Left lung (tissue), 14 donors: ENCODE measurements at places on chromosomes 6 and 20. TPM values are rescaled to one million over a fixed set of nuclear protein-coding genes. Genes with fewer than 3 reads are reported as not detected.

DNA sequence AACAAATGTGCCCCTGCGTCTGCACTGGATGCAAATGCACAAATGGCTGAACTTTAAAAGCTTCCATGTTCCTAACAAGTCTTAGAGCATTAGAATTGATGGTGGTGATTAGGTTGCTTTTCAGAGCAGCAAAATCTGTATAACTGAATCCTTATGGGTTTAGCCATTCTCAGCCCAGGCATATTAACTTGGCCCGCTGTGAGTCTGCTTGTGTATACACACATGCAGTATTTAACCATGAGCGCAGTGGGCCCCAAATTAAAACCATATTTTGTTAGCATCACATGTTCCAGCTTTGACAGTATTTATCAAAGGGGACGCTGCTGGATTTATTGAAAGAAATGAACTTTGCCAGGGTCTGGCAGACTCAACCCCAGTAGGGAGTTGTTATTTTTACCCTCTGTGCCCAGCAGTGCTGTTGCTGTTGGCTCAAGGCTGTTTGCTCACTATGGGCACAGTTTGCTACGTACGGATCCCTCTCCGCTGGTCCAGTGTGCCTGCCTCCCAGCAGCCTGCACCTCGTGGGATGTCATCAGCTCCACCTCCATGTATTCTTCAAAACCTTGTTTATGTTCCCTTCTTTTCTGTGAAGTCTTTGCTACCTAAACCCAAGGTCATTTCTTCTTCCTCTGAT, 144.7 kb downstream of the QRSL1 start:
- no peak overlapping the region for H3K4me3 ChIP-seq
- no peak overlapping the region for H3K27ac ChIP-seq
- H3K4me1 ChIP-seq, result no peaks in the 10 kb centered on the region
- H3K36me3 ChIP-seq, result no peaks in the 10 kb centered on the region
- DNase-seq, result no peak

Gene CLPSL2
- total RNA-seq, result not detected

DNA sequence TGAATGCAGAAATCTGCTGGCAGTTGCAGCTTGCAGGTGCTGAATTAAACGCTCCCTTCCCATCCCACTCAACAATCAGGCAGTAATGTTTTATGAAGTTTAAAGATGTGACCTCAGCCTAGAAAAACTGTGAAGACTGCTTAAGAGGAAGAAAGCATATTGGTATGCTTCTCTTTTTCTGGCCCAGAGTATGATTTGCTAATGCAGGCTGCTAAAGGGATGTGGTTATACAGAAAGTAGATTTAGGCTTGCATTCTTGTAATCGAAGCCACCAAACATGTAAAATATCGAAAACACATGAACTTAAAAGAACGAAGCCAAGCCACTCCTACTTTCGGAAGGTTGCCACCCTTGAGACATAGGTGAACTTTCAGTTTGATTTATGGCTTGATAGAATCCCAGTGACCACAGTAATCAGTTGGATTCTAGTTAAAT, 40.7 kb downstream of the MAP3K5 start:
- H3K27me3 ChIP-seq, result no peaks in the 10 kb centered on the region
- no peak overlapping the region for H3K4me3 ChIP-seq
- no peaks in the 10 kb centered on the region for H3K36me3 ChIP-seq
- H3K27ac ChIP-seq, result peak overlapping the region; percentile 62
- H3K4me1 ChIP-seq, result peaks cover 33% of the 10 kb centered on the region
- DNase-seq, result no peak

Gene HLA-DMB
- 91.0 TPM for total RNA-seq

- no peak overlapping the region for H3K4me3 ChIP-seq
- H3K4me1 ChIP-seq, result no peaks in the 10 kb centered on the region
- H3K27me3 ChIP-seq, result no peaks in the 10 kb centered on the region
- H3K36me3 ChIP-seq, result peaks cover 34% of the 10 kb centered on the region
These were observed 7.5 kb downstream of the FBXO5 start for GRCh38 chr6:152975204-152975915.

Gene GTF2H4
- total RNA-seq, result 34.2 TPM

DNA sequence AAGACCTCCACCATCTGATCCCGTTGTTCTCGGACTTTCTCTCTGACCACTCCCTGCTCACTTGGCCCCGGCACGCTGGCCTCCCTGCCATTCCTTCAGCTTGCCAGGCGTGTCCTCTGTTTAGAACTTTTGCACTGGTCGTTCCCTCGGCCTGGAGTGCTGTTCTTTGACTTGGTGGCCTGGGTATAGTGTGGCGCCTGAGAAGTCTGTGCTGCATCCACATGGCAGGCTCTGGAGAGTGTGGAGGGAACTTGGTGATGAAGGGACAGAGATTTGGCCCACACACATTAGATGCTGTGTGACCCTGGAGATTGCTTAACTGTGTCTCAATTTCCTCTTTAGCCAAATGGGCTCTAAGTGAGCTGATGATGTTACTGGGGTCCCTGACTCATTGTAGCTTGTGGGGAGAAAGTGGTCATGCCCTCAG, 13.0 kb upstream of the TGM2 start:
- no peak overlapping the region for H3K27ac ChIP-seq
- H3K4me3 ChIP-seq, result no peak overlapping the region
- peaks cover 14% of the 10 kb centered on the region for H3K4me1 ChIP-seq
- DNase-seq, result no peak
- H3K36me3 ChIP-seq, result no peaks in the 10 kb centered on the region
